SW480 (cell line): ENCODE measurements at places on chromosomes 12 and 14.

GRCh38 chr12:23621900-23622299 lies 327.6 kb downstream of the SOX5 start:
- DNase-seq: peak; percentile 21

DNA sequence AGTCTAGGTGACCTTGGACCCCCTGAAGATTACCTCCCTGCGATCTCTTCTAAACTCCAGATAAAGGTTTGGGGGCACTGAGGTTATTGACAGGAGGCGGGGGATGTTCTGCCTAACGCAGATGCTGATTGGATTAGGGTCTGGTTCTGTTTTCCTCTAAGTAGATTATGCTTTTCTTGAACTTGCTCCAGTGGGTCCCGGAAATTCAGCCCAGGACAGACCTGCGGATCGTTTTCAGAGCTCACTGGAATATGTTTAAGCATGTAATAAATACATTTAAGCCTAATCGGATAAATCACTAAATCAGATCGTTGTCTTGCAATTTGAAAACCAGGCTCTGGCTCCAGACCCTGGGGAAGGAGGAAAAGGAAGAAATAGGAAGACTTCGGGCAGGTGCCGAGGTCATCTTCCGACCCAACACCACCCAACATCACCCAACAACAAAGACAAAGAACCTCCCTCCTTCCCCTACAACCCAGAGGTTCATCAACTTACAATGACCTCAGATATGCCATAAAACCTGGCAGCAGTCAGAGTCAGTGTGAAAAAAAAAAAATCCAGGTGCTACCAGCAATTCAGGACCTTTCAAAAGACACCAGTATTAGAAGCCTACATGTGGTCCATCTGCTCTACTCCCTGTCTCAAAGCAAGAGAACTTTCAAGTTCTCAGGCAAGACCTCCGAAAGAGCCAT lies 148.4 kb downstream of the KSR2 start:
- DNase-seq: no peak

- no peak for DNase-seq
Measured at GRCh38 chr12:65818454-65819382, 5.6 kb upstream of the HMGA2 start.

DNA sequence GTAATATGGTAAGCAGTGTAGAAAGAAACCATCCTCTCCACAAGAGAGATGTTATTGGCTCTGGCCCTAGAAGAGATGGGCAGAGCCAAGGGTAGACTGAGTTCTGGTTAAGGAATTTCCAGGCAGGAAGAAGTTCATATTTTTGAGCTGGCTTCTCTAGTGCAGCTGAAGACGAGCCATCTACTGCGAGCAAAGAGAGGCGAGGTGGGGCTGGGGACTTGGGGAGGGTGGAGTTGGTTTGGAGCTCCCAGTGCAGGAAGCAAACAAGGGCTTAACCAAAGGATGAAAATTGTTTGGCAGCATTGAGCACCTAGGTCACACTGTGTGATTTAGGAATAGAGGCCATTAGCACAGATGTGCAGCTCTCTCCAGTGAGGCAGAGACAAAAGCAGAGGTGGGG lies 239.6 kb downstream of the ZFP36L1 start:
- no peak for DNase-seq

- DNase-seq: no peak
Measured at GRCh38 chr12:93297536-93297935, 80.2 kb upstream of the NUDT4 start.

DNA sequence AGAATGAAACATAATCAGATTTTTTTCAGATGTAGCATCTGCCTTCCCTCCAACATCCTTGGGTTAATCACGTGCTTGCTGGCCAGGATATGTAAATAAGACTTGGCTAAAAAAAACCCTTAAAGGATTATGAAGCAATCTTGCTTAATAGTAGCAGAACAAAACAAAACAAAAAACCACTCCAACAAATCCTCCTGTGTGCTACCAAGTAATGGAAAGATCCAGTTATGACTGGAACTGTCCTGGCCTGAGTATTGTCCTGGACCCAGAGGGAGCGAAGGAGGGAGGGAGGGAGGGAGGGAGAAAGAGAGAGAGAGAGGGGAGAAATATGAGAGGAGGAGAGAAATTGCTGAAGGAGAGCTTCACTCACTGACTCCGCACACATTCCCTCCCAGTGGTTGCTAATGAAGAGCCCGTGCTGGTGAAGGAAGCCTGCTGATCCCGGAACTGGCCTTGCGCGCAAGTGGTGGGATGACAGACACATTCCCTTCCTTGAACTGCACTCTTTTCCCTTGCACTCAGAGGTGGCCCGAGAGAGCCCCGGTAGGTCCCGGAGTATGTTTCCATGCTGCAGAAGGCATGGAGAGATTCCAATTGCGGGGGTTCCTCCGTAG lies 57.2 kb downstream of the HMGA2 start:
- no peak for DNase-seq

DNA sequence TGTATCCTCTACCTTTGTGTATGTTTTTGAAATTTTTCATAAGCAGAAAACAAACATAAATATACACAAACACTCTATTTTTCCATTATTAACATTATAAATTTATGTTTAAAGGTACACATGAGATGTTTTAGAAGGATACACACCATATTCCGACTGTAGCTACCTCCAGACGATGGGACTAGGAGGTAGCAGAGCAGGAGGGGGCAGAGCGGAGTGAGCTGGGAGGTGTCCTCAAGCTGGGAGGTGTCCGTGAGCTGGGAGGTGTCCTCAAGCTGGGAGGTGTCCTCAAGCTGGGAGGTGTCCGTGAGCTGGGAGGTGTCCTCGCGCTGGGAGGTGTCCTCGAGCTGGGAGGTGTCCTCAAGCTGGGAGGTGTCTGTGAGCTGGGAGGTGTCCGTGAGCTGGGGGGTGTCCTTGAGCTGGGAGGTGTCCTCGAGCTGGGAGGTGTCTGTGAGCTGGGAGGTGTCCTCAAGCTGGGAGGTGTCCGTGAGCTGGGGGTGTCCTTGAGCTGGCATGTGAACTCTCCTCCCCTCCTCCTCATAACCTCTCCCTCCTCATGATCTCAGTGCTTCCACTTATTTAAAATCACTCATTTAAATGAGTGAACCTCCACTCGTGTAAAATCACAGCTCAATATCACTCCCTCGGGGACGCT lies 346.9 kb upstream of the SFSWAP start:
- no peak for DNase-seq

DNA sequence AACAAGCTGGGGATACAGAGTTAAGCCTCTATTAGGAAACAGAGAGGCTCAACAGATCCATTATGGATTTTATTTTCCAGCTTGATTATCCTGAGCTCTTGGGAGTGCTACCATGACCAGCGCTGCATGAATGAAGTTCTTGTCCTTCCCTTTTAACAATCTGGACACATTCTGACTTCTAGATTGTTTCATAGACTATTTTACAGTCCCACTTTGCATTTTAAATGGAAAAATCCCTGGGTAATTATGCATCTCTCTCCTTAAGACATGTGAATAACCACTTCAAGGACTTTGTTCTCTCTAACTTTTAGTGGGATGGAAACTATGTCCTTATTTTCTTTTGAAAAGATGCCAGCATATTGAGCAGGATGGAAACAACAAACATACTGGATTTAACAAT lies 2.0 kb downstream of the CCDC198 start:
- no peak for DNase-seq

DNA sequence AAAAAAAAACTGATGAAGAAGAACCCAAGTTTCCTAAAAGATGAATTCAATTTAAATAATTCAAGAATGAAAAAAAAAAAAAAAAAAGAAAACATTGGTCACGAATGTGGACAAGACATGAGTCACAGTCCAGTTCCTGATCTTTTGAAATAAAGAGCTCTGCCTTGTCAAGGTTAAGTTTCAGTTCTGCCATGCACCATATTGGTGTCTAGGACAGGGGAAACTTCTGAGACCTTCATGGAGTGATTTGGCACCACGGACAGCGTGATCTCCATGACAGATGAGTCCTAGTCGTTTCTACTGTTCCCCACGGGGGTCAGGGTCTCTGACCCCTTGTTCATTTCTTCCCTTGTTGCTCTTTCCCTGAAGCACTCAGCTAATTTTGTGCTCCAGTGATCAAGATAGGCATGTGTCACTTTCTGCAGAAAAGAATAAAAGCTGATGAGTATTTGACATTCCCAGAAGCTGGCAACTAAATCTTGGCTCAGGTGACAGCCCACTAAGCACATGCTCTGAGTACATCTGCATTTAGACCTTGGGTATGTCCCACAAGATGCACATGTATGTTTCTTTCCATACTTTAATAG lies 1159.7 kb downstream of the BCL11B start:
- no peak for DNase-seq

DNA sequence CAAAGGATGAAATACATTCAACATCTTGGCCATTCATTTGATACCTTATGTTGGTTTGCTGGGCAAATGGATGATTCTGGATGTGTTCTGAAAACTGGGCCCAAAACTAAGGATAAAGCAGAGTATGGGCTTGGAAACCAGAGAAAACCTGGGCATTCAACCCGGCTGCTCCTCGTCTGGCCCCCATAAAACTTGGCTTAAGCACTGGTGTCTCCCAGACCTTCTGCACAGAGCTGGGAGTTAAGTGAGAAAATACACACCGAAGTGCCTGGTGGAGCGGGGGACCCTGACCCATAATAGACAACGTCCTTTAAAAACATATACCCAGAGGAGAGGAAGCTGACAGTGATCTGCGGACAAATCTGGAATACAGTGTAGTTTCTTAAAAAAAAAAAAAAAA lies 112.5 kb downstream of the FOXN3 start:
- no peak for DNase-seq

DNA sequence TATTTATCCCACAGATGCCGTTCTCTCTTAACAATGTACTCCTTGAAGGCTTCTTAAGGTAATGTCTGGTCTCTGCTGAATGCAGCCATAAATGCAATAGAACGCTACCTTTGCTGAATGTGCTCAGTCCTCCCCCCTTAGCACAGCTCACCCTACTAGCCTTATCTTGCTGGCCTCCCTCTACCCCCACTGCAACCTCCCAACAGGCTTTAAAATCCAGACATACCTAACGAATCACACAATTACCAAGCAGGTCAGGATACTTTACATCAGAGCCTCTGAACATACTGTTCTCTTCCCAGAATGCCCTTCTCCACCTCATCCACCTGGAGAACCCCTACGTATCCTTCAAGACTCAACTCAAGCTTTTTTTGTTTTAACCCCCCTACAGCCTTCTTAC lies 51.0 kb upstream of the CRADD start:
- no peak for DNase-seq

DNA sequence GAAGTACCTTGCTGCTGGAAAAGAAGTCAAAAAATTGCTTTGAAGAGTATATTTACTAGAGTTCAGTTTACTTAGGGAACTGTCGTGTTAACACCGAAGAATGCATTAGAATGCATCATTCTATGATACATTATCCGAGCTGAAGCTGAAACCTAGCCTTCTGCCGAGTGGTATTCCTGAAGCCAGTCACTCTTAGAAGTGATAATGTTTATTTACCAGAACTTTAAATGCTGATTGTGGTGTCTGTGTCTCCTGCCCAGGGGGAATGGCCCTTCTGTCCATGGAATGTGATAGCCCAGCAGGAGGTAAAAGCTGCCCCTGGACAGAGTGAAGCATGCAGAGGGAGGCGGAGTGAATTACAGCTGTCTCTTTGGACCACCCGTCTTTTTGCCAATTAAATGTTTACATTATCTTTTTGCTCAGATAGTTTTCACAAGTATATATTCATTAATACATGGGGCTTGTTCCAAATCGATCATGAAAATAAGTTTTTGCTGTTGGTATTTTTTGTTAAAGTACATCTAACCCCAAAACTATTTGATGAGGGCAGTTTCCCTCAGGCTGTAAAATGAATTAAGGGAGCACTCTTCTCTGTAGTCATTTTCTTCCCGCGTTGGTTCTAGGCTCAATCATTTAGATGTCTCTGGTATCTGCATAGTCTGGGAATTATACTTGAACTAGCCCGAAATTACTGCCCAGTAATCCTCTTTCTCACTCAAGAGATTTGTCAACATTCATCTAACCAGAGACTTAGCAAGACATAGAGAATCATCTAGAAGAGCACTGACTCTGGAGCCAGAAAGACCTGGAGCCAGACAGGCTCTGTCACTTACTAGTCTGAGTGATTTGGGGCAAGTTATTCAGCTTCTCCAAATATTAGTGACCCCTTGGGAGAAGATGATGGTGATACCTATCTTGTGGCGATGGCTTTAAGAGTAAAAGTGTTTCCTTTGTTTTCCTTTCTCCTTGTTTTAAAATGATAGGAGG lies 147.6 kb downstream of the CRADD start:
- DNase-seq: no peak

GRCh38 chr12:107379852-107380567 lies 286.7 kb upstream of the CRY1 start:
- no peak for DNase-seq

DNA sequence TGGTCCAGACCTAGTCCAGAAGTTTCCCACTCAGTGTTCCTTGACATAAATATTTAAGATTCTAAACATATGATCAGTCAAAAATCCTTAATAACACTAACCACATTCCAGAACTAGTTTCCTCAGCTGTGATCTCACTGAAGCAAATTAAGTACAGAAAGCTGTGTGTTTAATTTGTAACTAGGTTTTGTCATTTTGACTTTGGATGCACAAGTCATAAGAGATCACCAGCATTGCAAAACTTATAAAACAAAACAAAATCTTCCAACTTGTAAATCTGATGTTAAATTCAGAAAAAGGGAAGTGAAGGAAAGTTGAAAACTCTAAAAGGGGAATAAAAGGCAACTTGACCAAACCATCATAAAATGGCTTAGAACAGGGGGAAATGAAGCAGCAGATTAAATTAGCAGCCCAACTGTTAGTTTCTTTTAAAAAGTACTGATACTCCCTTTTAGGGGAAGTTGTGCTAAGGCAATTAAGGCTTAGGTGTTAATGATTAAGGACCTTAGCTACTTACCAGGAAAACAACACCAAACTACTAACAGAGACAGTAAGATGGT lies 56.6 kb downstream of the SH2B3 start:
- no peak for DNase-seq

DNA sequence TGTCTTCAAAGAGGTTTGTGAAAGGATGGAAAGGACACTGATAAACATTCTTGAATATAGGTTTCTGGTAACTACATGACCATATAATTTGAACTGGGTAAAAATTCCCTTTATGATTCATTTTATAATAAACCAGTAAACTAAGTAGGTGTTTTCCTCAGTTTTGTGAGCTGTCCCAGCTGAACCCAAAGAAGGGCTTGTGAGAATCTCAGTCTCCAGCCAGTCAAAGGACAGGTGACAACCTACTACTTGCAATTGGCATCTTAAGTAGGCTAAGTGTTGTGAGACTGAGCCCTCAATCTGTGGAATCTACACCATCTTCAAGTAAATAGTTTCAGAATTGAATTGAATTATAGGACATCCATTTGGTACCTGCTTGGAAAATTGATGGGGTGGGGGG lies 75.2 kb downstream of the MYF5 start:
- DNase-seq: no peak

GRCh38 chr14:40623643-40624042 lies 983.0 kb upstream of the LRFN5 start:
- DNase-seq: no peak

DNA sequence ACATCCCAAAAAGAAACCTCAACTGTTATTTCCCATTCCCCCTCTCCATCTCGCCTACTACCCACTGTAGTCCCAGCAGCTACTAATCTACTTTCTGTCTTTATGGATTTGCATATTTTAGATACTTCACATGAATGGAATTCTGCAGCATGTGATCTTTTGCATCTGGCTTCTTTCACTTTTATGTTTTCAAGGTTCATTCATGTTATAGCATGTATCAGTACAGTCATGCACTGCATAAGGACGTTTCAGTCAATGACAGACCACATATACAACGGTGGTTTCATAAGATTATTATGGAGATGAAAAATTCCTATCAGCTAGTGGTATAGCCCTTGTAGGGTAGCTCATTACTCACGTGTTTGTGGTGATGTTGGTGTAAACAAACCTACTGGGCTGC lies 24.5 kb downstream of the PCNX4 start:
- DNase-seq: no peak

GRCh38 chr12:6084261-6084968 lies 40.1 kb downstream of the VWF start:
- DNase-seq: no peak
